ENCODE measurements at places on chromosomes 16 and 17.
A peak's percentile ranks its signal among the peaks of the same experiment; 100 is the strongest.

DNA sequence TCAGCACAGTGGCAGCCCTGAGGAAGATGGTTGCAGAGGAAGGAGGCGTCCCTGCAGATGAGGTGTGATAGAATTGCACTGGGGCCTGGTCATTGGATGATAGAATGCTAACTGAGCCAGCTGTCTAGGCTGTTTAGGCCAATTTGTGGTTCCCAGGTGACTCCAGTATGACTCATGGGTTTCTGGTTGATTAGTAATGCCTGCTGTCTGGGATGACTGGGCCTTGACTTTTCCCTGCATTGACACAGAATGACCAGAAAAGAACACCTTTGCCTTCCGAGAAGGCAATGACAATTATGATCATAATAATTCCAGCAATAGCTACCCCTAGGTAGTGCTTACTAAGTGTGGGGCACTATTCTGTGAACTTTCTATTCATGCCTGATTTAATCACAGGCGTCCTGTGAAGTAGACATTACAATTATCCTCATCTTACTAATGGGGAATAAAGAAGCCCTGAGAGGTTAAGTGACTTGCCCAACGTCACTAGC, 31.5 kb downstream of the USP43 start:
- DNase-seq, result no peak

DNA sequence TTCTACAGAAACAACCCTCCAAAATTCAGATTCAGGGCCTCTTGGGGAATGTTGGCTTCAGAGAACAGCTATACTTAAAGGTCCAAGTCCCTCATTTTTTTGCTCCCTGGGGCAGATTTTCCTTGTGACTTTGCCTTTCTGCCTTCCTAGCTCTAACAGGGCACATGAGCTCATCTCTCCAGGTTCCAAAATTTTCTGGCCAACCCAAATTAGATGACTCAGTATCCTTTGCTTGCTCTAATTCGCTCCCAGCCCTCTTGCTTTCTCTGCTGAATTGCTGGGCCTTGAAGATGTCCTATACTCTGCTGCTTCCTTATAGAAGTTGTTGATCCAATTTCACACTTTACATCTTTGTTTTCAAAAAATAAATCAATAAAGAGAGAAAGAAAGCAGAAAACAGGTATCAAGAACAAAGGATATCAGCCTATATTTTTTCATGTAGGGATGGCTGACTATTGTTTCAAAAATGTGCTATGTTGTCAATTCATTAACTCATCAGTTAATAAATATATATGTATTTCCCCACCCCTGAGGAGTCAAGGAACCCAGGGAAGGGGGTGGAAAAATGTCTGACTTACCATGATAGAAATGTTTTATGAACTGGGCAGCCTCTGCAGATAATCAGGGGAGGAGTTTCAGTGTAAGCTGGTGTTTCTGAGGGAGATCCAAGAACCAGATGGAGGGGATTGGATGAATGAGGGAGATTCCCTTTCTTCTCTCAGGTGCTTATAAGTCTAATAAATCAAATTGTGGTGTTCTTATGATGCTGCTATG, 1.0 kb upstream of the KRTAP4-2 start:
- no peak for DNase-seq

- DNase-seq, result no peak
Measured at GRCh38 chr16:9980981-9981380, 201.2 kb downstream of the GRIN2A start.

DNA sequence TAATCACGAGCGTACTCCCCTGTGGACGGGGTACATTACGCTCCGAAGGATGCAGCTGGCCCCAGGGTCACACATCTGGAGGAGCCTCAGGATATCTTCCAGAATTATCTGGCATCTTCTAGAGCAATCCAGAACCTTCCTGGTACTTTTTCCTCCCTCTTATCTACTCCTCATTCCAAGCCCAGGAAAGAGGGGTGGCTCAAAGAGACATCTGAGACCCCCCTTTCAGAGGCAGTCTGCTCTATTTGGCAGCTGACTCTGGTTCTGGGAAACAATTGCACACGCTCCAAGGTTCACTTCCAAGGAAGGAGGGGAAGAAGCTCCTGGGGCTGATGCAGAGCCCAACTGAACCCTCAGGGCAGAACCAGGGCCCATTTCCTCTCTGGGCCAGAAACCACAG, 14.9 kb downstream of the RBFOX3 start:
- DNase-seq, result no peak

DNA sequence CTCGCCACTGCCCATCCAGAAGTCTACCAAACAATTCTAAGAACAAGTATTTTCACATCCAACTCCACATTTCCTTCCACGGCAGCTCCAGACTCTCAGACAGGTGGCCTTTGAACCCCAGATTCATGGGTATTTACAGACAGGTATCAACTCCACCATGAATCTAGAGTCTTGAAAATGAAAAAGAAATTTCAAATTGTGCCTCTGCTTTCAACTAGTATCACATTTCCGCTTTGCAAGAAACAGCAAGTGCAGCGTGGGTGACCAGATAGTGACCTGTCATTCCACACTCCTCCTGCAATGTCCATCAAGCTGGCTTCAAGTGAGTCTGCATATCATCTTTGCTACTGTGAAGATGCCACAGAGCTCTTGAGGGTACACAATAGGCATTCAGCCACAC, 232.4 kb upstream of the RPL38 start:
- no peak for DNase-seq

DNA sequence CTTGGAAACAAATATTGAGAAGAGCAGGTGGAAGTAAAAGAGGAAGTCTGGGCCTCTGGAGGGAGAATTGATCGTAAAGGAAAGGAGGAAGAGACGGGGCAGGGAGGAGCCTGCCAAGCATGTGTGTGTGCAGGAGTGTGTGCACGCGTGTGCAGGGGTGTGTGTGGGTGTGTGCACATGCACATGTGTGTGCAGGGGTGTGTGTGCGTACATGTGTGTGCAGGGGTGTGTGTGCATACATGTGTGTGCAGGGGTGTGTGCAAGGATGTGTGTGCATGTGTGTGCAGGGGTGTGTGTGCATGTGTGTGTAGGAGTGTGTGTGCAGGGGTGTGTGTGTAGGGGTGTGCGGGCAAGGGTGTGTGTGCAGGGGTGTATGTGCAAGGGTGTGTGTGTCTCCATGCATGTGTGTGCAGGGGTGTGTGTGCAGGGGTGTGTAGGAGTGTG, 10.0 kb downstream of the CEP295NL start:
- no peak for DNase-seq

DNA sequence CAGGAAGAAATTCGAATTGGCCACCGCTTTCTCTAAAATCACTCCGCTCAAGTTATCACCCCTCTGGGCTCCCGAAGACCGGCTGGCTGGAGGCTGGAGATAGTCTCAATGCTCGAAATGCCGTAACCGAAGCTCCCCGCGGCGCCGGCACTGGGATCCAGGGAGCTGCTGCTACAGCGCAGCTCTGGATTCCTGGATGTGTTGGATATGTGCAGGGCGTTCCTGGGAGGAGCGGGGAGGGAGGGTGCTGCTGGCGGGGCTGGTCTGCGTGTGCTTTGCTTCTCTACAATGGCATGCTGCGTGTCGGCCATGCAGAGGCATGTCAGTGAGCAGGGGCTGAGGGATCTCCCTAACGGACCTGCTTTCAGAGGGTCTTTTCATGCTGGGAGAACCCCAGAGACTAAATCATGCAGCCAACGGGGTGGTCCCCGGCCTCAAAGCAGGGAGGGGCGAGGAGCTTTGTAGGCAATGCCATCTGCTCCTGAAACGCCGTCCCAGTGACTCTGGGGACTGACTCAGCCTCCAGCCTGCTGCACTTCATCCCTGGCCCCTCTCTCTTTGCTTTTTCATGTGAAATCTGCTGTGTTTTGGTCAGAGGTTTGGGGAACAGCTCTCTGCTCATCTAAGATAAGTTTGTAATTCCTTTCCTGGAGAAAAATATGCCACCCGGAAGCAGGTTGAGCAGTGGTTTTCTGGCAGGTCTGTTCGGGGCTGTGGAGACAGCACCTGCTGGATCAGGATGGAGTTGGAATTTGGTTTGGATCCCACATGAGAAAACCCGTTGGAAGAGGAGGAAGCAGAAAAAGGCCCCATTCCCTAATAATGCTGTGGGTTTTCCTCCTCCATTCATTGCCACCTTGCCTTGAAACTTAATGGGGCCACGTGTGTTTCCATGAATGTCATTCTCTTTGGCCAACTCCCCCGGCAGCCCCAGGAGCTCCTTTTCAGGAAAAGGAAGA, 311.4 kb downstream of the SEC14L1 start:
- no peak for DNase-seq

DNA sequence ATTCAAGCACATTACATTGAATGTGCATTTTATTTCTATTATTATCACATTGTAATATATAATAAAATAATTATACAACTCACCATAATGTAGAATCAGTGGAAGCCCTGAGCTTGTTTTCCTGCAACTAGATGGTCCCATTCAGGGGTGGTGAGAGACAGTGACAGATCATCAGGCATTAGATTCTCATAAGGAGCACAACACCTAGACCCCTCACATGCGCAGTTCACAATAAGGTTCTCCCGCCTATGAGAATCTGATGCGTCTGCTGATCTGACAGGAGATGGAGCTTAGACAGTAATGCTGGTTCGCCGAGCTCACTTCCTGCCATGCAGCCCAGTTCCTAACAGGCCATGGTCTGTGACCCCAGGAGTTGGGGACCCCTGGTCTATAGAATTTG, 96.7 kb upstream of the RBBP6 start:
- DNase-seq, result no peak

DNA sequence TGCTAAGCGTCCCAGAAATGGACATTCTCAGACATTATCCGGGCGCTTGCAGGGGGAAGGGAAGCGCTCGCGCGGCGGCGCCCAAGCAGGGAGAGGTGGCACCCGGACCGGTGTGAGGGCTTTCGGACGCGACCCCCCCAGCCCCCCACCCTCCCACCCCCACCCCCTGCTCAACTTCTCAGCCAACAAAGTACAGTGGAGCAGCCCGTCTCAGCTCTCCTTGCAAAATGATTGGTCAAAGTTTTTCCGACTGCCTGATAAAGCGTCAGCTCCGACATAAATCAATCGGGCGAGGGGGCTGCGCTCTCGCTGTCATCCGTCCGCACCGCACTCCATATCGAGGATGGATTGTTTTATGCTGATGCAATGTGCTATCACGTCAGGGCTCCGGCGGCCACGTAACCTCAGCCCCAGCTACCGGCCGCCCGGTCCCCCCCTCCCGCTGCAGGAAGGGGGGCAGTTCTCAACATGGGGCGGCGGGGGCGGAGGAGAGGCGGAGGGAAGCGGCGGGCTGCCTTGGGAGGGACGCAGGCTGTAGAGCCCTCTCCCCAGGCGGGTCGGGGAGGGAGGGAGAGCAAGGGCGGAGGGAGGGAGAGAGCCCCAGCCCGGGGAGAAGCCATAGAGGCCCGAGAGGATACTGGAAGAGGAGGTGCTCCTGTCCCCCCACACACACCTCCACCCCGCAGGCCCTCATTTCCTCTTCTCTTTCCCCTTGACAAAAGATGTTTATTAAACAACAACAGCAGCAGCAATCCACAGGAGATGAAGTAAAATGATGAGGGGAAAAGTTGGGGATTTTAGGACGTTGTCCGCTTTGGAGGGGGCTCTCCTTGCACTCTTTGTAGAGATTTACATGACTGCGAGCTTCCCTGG, at the start of gene HOXB9:
Gene HOXB9 (minus strand): TSS at position 114 of the 873 bp plus-strand sequence. CDS start 89 bp downstream, at position 25.
- peak; percentile 52 for DNase-seq

- DNase-seq, result no peak
Measured at GRCh38 chr17:10216213-10216938, 18.0 kb upstream of the GAS7 start.

- DNase-seq, result no peak
Measured at GRCh38 chr17:63557416-63557815, 7.1 kb downstream of the DCAF7 start.

DNA sequence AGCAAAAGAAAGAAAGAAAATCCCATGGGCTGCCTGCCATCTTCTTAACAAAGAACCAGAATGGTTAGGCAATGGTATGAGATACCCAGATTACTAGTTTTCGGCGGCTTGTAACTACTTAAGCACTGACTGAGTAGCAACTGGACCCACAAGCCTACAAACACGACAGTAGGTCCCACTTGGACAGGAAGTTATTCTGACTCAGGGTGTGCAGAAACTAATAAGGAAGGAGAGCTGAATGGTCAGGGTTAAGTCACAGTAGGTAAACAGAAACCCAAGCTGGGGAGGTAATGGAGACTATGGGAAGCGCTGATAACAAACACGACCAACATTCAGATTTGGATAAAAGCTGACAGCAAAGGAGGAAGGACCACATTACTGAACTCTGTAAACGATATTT, 10.4 kb upstream of the HLF start:
- DNase-seq, result no peak

- no peak for DNase-seq
Measured at GRCh38 chr16:65751622-65752521, 614.6 kb upstream of the CDH5 start.

DNA sequence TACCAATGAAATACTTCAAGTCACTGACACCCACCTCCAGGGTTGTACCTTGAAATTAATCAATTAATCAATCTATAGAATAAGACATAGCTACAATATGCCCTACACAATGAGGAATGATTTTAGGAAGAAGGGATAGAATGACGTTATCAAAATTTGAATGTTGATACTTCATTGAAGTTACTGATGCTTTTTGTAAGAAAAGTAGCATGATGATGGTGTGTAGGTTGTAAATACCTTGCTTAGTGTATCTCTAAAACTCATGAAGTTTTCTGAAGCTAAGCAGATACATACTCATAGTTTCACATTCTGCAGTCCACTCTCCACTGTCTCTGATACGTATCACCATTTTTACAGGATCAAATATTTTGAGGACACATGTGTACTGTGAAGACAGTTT, 670.4 kb upstream of the GOT2 start:
- DNase-seq, result no peak

GRCh38 chr16:74713325-74713724, 12.7 kb upstream of the MLKL start:
- DNase-seq, result no peak

DNA sequence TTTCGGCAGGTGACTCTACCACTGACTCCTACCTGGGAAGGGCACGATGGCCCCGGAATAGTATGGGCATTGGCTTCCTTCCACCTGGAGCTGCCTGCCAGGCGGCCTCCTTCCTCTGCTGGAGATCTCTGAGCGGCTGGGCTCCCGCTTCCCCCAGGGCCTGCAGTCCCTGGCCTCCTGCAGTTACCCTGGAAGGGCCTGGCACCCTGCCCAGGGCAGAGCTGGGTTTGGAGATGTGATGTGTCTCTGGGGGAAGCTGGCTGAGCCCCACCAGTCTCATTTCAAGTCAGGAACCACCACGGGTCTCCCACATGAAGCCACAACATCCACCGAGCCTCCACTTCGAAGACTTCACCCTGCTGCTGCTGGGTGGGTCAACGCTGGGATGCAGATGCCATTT, 97.9 kb downstream of the IRF8 start:
- DNase-seq, result no peak

- DNase-seq, result no peak
Measured at GRCh38 chr16:48393485-48394354, 8.5 kb upstream of the SIAH1 start.

Data from CD4-positive, alpha-beta T cell treated with Interleukin-12 subunit alpha and Interleukin-12 subunit beta, for 1 hour (primary cell).